ENCODE measurements at places on chromosomes 12 and 14.

DNA sequence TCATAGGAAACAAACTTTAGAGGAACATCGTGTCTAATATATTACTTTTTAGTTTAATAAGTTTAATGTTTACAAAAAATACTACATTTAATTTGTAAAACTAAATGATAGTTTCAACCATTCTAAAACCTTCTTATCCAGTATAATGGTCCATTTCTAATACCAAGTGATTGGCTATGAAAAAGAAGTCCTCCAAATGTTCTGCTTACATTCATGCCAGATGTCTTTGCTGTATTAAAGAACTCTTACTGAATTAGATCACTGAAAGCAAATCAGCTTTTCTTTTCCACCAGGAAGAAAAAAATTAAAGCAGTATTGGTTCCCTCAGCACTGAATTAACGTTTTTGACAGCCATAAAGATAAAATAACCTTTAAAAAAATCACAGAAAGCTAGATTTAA is 3.7 kb downstream of the NOVA1 start:
- DNase-seq = no peak

- no peak for DNase-seq
Measured at GRCh38 chr14:73489481-73490175, 1.1 kb upstream of the RIOX1 start.

- DNase-seq = no peak
Measured at GRCh38 chr12:97229004-97229403, 233.6 kb upstream of the RMST start.

DNA sequence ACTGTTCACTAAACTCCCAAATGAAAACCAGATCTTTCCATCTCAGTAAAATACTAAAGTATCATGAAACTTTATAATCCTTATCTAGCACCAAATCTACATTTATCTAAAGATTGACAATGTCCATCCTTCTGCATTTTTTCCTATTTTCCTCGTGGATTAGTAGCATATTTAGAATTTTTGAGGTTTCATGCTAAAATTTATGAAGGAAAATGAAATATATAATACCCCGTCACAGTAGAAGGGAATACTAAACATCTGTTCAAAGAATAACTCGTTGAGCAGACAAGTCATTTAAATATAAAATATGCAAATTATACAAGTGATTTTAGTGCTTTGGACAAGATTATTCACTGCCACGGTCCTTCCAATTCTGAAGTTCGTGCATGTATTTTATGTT is 122.7 kb upstream of the SLCO1C1 start:
- DNase-seq = no peak

GRCh38 chr14:98174041-98174440 is 1098.0 kb downstream of the BCL11B start:
- peak; percentile 62 for DNase-seq

DNA sequence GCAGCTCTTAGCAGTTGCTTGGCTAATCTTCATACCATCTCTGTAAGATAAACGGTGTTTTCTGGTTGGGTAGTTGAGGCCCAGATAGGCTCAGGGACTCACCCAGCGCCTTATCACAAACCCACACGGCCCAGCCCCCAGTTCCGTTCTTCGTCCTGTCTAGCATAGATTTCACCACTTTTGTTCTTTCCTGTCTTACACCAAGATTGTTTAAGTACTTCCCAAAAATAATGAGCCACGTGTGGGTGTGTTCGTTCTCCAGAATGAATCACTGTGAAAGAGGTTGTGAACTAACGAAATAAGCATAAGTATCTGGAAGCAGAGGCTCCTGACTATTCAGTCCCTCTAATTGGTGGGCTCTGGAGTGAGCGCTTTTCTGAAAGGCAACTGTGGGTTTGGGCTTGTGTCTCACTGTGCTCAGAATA is 21.4 kb downstream of the ACVR1B start:
- DNase-seq = peak; percentile 59

- no peak for DNase-seq
Measured at GRCh38 chr12:13436696-13437391, 240.3 kb downstream of the EMP1 start.

DNA sequence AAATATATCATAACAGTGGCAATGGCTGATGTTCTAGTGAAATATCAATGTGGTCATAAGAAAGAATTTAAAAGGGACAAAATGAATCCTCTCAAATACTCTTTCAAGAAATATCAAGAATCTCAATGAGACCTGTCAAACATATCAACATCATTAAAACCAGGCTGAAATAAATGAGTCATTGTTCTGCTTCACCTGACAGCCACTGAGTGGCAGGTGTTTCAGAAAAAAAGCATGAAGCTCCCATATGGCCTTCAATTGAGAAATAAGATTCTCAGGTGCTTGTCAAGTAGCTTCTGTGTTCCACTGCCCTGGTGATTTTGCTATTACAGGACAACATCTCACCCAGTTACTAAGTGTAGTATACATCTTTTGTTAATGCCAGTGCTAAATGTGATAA is 21.5 kb downstream of the ANAPC5 start:
- DNase-seq = no peak

DNA sequence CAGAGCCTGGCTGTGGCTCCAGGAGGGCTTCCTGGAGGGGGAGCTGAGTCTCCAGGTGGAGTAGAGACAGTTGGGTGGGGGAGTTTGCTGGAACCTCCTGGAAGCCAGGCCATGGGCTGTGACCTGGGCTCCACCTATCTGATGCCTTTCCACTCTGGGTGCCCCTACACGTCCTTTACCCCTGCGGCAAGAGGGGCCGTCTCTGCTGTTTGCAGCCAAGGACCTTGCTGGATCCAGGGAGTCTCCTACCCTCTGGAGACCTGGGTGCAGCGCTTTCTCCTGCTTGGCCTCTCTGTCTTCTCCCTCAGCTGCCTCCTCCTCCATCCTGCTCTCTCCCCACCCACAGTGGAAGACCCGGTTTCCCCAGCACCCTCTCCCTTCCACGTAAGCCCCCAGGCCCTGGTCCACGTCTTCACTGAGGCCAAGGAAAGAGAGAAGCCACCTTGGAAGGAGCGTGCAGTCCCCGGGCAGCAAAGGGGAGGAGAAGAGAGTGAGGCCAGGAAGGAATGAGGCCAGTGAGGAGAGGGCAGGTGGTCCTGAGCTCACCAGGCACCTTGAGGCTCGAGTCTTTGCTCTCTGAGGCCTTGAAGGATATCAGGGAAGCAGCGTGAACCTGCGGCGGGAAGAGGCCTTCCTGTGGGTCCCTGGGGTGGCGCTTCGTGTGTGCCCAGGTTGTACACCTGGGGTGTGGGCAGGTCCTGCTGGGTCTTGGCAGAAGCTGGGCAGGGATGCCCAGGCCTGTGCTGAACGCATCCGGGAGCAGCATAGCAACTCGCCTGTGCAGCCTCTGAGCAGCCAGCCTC is 294.3 kb upstream of the RTL1 start:
- DNase-seq = no peak

DNA sequence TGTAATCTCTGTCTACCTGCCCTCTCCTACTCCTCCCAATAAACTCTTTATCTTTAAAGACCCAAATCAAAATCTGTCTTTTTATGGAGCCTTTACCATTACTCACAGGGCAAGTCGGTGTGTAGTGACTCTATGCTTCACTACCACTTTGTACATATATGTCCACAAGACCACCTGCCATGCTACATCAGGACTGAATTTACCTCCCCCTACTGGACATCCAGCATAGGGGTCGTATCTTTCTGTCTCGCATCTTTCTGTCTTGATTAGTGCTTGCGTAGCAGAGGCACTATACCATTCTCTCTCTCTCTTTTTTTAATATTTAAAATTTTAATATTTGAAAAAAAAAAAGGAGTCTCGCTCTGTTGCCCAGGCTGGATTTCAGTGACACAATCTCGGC is 587.5 kb downstream of the SOX5 start:
- no peak for DNase-seq

DNA sequence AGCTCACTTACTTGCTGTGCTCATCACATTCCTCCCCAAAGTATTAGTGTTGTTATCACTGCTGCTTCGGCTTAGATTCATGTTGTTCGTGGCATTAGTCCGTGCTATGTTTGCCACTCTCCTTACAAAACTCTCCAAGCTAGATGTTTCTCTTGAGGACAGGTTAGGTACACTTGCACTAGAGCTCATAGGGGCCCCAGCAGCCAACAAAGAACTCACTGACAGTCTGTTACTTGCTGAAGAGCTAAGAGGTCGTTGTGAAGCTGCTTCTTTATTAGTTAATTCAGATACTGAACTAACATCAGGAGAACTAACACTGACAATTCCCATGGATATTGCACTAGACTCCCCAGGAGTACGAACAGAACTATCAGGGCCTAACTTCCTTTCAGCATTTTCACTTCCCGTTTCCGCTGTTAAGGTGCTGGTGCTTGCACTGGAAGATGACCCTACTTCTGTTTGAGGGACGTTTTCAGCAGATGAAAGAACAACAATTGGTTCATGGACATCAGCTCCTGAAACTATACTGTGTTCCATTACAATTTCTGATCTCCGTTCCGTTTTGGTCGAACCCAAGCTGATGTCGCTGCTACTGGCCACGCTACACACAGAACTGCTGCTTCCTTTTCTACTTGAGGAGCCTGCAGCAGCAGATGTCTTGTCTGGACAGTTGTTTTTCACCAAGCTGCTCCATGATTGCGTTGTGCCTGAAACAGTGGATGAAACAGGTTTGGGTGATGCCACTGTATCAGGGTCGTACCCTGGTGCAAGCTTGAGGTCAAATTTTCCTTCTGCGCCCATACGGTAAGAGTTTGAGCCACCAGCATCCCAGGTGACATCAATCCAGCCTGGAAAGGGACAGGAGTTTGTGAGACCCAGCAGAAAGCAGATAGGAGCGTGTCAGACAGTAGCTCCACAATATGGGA is 78.7 kb downstream of the HECTD1 start:
- DNase-seq = no peak

- DNase-seq = no peak
Measured at GRCh38 chr12:26855337-26855736, 22.3 kb upstream of the ITPR2 start.

DNA sequence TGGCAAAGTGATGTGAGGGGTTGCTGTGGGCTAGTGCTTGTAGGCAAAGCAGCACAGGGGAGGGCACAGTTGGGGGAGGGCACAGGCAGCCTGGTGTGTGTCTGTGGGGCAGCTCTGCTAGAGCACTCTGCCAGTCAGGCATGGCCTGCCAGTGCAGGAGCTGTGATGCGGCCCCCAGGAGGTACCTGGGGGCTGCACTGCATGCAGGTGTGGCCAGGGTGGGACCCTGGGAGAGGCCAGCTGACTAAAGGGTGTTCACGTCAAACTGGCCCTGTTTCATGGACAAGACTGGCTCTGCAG is 54.1 kb downstream of the FRS2 start:
- no peak for DNase-seq

DNA sequence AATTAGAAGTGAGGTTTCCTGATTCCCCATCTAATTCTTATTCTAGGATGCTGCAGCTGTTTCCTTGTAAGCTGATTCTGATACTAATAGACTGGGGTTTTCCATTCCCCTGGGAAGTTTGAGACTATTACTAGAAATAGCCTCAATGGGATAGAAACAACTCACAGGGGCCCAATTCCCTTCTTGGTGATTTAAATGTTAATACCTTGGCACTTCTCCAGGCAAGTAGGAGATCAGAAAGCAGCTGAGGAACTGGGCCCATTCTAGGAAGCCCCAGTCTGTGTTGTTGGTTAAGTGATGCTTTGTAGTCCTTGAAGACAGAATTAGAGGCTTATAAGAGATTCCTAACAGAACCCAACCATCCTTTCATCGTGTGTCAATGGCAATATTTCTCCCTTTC is 407.0 kb upstream of the SEL1L start:
- no peak for DNase-seq

DNA sequence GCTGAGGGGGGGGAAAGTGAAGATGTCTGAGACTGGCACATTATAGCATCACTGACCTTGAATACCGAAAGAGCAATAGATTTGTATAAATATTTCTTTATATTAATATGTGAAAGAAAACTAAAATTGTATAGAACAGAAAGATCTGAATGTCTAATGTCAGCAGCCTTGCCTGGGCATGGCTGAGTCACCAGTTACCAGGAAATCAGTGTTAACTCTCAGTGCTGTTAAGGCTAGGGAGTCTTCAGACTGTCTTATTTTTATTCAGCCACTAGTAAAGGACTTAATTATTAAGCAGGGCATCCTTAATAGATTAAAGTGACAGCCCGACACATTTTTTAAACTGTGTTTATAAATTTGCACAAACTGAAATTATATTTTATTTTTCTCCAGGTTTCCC is 122.9 kb upstream of the AEBP2 start:
- no peak for DNase-seq

DNA sequence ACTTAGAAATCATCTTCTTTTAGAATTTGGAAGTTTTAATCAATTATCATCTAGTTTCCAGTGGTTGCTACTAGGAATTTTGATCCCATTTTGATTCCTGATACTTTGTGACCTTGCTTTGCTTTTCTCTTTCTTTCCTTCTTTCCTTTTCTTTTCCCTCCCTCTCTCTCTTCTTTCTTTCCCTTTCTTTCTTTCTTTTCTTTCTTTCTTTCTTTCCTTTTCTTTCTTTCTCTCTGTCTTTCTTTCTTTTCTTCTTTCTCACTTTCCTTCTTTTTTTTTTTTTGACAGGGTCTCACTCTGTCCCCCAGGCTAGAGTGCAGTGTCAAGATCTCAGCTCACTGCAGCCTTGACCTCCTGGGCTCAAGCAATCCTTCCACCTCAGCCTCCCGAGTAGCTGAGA is 81.5 kb upstream of the OSBPL8 start:
- DNase-seq = no peak

DNA sequence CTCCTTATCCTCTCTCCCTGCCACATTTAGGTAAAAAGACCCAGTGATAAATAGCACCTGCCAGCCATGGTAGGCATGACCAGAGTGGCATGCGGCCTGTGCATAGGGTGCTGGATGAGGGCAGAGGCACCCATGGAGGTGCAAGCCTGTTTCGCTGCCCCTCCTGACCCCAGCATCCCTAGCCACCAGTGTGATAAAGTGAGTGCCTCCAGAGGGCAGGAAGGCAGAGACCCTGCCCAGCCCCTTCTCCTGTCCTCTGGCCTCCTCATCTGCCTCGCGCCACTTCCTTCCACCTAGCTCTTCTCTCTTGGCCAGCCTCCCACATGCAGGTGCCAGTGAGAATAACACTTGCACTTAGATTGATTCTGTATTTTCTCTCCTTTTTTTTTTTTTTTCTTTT is 108.3 kb upstream of the FUT8 start:
- DNase-seq = no peak

DNA sequence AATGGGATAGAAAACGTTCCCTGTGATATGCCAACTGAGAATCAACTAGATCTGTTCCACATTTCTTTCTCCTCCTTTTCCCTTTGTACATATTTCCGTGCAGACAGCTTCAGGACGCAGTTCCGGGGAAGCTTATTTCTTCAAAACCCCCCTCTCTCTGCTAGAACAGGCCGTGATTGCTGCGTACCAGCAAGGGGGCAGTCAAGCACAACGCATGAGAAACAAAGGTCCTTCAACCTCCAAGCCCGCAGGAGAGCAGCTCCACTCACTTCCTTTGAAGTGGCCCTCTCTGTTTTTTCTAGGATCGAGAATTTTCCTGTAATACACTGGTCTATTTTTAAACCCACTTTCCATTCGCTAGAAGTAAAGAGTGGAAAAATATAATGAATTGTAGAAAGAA is 80.8 kb downstream of the ZNF664 start:
- DNase-seq = no peak

DNA sequence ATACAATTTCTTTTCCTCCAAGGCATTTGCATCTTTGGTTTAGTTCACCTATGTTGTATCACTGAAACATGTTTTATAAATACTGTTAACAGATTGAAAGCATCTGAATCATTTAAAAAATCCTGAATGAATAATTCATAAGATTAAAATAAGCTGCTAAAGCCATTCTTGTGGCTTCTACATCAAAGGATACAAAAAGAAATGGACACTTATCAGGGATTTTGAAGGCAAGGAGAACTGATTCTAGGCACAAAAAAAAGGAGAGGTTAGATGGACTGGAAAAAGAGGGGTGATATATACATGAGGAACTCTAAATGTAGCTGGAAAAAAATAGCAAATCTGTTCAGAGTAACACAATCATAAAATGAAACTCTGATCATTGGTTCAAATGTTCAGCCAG is 5.8 kb upstream of the OVCH1 start:
- DNase-seq = no peak

Measured in CD4-positive, alpha-beta T cell treated with Interleukin-4 for 4 hours (primary cell).